ENCODE measurements at places on chromosomes 16 and 17. TPM values are rescaled to one million over a fixed set of nuclear protein-coding genes. Genes with fewer than 3 reads are reported as not detected.

The CCT6B gene
- total RNA-seq = 2.7 TPM

The SMIM36 gene
- not detected for total RNA-seq

The TPSD1 gene
- total RNA-seq = 0.51 TPM

The GPRC5C gene
- 66.4 TPM for total RNA-seq

The ACSM3 gene
- 4.4 TPM for total RNA-seq

The SLC5A11 gene
- not detected for total RNA-seq

The USP10 gene
- total RNA-seq = 47.8 TPM

The TELO2 gene
- total RNA-seq = 25.2 TPM

The NFE2L1 gene
- 260 TPM for total RNA-seq

The CDK5R1 gene
- total RNA-seq = 3.1 TPM

The IRF8 gene
- 12.2 TPM for total RNA-seq

The ZNF75A gene
- total RNA-seq = 32.0 TPM

The ABCC1 gene
- 13.6 TPM for total RNA-seq

The FSCN2 gene
- 1.7 TPM for total RNA-seq

The NLRC3 gene
- 0.72 TPM for total RNA-seq

The HBA1 gene
- 357 TPM for total RNA-seq

The CTRB2 gene
- total RNA-seq = not detected

The NPW gene
- total RNA-seq = 0.82 TPM

The HS3ST4 gene
- 0.21 TPM for total RNA-seq

The RNF43 gene
- 3.5 TPM for total RNA-seq

The CCL3 gene
- 2.8 TPM for total RNA-seq

The FAM20A gene
- total RNA-seq = 6.5 TPM

The MYH1 gene
- 15.4 TPM for total RNA-seq

The AGRP gene
- total RNA-seq = not detected

The ITGAD gene
- total RNA-seq = not detected

The WSB1 gene
- 226 TPM for total RNA-seq

The ANKFN1 gene
- total RNA-seq = 1.7 TPM

The STX4 gene
- 26.8 TPM for total RNA-seq

The PDE6G gene
- not detected for total RNA-seq

The TBC1D28 gene
- total RNA-seq = not detected

The MPP2 gene
- total RNA-seq = 4.6 TPM

The EARS2 gene
- 31.3 TPM for total RNA-seq

The OTOP2 gene
- total RNA-seq = not detected

The DLG4 gene
- 11.1 TPM for total RNA-seq

The XYLT1 gene
- total RNA-seq = 14.5 TPM

The ABCA3 gene
- total RNA-seq = 8.7 TPM

The MEIOB gene
- 0.62 TPM for total RNA-seq

The HSPB9 gene
- not detected for total RNA-seq

The ZNF750 gene
- 7.6 TPM for total RNA-seq

The ITGA2B gene
- 3.8 TPM for total RNA-seq

The PERCC1 gene
- not detected for total RNA-seq

The MRPL45 gene
- total RNA-seq = 33.5 TPM

The TOM1L2 gene
- 26.8 TPM for total RNA-seq

The CUEDC1 gene
- 24.8 TPM for total RNA-seq

The EFCAB13 gene
- total RNA-seq = 9.1 TPM

The SLC13A2 gene
- 1.1 TPM for total RNA-seq

The DLX4 gene
- total RNA-seq = 1.2 TPM

The CACNG4 gene
- total RNA-seq = 1.6 TPM

The FOXN1 gene
- total RNA-seq = 0.21 TPM

The MYLK3 gene
- 80.8 TPM for total RNA-seq

The MYH3 gene
- total RNA-seq = 9,382 TPM

The TPSB2 gene
- 5.8 TPM for total RNA-seq

The ARL5C gene
- total RNA-seq = not detected

All from tongue (tissue), 3 donors.